ENCODE measurements at places on chromosomes 3 and 15.
A peak's percentile ranks its signal among the peaks of the same experiment; 100 is the strongest.

DNA sequence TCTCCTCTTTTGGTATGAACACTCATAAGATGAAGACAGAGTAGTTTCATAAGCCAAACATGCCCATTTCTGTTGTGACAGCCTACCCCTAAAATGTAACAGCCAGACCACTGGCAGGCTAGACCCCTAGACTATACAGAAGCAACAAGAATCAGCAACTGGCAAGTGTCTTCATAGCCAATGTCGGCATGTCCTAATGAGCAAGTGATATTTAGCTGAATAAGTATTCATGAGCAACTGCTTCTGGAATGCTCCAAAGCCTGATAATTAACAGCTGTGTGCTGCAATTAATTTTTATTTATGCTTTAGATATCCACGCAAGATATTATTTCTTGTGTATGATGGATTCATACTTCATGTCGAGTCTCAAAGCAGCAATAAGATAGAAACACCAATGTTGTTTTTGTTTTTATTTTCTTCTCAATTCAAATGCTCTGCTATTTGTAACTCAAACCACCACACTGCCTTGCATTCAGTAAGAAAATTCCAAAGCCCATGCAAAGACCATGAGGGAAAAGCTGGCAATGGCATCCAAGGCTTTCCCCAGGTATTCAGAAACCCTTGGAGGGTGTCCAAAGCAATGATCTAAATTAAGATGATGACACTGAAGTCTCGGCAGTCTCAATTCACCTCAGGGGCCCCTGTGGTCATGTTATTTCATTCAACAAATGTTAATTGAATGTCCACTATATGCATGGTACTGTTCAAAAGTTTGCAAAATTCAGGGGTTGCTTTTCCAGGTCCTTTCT lies 167.7 kb upstream of the NECTIN3 start:
- DNase-seq = no peak

- no peak for DNase-seq
Measured at GRCh38 chr3:48546203-48546829, 10.3 kb downstream of the PFKFB4 start.

DNA sequence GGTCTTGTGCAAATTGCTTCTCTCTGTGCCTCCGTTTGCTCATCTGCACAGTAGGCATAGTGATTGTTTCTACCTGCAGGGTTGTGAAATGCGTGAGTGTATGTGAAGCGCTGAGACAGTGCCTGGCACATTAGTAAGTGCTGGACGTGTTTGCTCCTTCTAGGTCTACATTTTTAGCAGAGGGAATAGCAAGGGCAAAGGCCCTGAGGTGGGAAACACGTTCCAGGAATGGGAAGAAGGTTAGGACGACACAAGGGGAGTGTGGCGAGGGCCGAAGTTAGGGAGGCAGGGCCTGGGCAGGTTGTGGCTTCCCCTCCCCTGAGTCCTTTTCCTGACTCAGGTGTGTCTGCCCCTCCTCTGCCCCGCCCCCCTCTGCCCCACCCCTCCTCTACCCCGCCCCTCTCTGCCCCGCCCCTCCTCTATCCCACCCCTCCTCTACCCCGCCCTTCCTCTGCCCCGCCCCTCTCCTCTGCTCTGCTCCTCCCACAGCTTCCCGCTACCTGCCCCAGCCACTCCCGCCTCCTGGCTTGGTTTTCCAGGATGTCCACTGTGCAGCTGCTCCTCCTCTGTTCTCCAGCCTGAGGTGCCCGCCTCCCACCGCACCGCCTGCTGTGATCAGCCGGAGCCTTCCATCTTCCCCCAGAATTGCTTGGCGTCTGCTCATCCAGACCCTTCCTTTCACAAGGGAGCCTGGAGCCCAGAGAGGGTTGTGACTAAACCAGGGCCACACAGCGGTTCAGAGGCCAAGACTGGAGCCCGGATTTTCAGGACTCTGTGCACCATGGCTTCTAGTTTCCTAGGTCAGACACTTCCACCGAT lies 31.1 kb upstream of the SMAD6 start:
- no peak for DNase-seq

- DNase-seq = no peak
Measured at GRCh38 chr3:61353382-61353781, 102.1 kb upstream of the FHIT start.

DNA sequence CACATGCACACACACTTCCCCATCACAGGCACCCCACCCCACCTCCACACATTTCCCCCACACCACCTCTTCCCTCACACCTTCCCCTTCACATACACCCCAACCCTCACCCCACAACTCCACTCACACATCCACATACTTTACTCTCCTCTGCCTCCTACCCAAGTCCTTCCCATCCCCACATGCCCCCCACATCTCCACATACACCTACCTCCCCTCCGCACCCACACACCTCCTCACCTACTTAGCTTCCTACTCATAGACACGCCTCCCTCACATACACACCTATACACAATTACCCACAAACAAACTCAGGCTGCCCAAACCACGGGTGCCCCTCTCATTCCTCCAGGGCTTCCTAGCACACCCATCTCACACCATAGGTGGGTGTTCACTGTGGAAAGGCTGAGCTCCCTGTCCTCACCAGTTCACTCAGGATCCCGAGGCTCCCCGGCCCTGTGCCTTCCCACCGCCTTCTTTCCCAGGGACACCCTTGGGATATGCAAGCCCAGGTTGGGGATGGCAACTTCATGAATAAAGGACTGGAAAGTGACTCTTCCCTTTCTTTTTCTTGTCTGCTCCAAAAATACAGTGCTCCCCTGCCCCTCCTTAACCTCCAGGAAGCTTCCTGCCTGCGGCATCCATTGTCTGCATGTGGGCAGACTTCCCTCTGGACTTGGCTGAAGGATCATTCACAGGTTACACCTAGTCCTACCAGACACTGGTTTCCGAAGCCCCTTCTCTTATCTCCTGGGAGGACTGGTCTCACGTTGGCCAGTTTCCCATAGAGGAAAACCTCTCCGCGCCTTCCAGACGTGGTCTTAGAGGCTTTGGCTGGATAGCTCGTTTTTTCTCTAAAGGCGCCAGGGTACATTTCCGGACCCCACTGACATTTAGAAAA lies 61.5 kb downstream of the SLCO2A1 start:
- no peak for DNase-seq

DNA sequence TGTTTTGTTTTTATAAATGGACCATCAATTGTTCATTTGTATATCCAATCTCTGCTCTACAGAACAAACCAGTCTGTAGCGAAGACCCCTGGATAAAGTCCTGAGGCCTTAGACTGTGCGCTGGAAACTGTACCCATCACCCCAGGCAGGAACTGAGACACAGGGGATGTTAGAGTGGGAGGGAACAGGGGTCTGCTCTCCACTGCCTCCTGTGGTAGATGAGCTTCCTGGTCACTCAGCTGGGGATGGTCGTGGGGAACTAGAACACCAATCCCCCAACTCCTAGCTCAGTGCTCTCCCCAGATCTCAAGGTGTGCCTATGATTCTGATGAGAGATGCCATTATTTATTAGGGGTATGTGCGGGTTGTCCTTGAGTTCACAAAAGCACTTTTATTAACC lies 340.2 kb upstream of the IGF1R start:
- DNase-seq = no peak

- DNase-seq = no peak
Measured at GRCh38 chr15:29687204-29687815, 135.0 kb downstream of the TJP1 start.

DNA sequence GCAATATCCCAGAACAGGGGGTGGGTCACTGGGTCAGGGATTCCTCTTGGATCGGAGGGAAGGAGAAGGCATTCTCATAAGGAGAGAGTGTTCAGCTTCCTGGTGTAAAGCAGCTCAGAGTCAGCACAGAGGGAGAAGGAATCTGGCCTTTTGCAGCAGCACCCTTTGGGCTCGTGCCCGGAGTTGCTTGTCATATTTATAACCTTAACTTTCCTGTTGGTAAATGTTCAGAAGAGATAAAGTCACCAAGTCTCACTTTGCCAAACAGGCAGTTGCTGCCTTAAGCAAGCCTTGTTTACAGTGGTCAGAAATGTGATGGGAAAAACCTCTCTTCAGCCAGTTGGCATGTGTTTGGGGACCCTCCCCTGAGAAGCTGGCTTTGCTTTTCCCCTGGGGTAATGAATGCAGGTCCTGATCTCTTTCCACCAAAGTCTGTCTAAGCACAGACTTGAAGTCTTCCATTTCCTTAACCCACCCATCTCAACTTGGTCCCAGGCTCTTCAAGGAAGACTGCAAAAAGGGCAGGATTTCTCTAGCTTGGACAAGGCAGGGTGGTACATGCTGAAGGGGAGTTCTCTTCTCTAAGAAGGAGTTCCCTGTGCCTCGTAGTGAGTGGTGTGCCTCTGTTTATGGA lies 206.9 kb upstream of the BHLHE40 start:
- no peak for DNase-seq

GRCh38 chr3:112338021-112338726 lies 5.2 kb downstream of the CD200 start:
- no peak for DNase-seq

GRCh38 chr15:72939514-72940228 lies 112.6 kb upstream of the NEO1 start:
- no peak for DNase-seq

GRCh38 chr3:70094197-70094596 lies 94.7 kb downstream of the SAMMSON start:
- no peak for DNase-seq

DNA sequence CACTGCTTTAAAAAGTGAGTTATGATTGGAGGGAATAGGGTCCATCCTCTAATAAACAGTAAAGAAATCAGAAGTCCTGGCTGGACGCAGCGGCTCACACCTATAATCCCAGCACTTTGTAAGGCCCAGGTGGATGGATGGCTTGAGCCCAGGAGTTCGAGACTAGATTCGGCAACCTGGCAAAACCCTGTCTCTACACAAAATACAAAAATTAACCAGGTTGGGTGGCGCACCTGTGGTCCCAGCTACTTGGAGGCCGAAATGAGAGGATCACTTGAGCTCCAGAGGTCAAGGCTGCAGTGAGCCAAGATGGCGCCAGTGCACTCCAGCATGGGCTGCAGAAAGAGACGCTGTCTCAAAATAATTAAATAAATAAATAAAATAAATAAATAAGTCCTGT lies 171.2 kb downstream of the POTEB3 start:
- DNase-seq = no peak

- no peak for DNase-seq
Measured at GRCh38 chr3:156681002-156681401, 6.6 kb downstream of the TIPARP start.

DNA sequence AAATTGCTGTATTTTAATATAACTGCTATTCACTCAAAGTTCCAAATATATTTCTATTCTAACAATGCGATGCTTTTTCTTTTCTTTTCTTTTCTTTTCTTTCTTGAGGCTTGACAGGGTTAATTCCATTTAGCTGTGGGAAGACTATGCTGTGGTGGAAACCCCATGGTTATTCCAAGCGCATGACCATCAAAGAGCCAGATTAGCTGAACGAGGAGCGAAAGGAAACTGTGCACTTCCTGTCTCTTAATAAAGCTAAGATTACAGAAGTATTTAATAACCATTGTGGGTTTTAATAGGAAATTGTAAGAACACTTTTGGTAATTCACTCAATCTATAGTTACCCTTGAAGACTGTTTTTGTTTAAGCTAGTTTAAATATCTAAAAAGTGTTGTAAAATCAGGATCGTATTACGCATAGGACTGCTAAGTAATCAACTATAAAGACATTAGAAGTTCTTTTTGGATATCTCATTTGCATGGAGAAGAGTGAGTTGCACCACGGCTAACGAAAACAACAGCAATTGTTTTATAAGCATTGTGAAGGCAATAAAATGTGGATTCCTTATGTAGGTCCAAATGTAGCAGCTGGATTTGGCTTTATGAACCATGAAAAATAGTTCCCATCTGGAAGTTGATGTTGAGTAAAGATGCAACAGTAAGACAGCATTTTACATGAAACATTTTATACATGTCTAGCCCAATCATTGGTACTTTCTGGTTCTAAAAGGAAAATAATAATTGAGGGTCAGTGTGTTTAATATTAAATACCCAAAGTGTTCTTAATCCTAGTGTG lies 105.4 kb downstream of the ZIC1 start:
- no peak for DNase-seq

DNA sequence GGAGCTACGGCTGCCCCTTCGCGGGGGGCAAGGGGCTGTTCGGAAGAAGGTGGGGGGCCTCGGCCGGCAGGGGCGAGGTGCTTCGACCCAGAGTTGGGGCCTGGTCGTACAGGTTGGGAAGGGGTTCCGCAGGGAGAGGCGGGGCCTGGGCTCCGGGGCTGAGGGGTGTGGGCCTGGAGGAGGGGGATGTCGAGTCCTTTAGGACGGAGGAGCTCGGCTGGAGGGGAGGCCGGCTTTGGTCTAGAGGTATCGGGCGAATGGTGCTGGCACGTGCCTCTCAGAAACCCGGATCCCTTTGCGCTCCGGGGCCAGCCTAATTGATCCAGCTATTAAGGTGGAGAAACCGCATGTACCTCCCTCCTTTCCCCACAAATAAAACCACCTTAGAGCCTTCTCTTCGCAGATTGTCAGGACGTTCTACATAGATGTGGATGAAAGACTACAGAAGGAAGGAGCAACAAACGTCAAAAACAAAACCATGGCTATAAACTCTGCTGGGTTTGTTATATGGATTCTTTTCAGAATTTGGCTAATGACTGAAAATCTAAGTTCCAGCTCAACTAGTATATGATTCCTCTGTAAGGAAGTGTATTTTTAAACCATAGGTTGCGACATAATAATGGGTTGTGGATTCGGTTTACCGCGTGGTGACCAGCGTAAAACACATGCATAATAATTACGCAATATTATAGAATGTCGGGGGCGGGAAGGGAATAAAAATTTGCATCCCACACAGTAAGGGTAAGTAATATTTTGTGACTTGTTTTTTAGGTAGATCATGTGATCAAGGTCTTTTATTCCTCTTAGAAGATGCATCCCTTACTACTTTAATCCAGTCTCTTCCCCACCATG lies 644 bp upstream of the NGLY1 start:
- peak; percentile 9 for DNase-seq

- no peak for DNase-seq
Measured at GRCh38 chr3:157099326-157100095, 60.4 kb downstream of the CCNL1 start.

GRCh38 chr3:14410106-14410502 lies 7.7 kb downstream of the SLC6A6 start:
- DNase-seq = no peak

GRCh38 chr15:90677807-90678790 lies 39.0 kb upstream of the BLM start:
- DNase-seq = no peak

DNA sequence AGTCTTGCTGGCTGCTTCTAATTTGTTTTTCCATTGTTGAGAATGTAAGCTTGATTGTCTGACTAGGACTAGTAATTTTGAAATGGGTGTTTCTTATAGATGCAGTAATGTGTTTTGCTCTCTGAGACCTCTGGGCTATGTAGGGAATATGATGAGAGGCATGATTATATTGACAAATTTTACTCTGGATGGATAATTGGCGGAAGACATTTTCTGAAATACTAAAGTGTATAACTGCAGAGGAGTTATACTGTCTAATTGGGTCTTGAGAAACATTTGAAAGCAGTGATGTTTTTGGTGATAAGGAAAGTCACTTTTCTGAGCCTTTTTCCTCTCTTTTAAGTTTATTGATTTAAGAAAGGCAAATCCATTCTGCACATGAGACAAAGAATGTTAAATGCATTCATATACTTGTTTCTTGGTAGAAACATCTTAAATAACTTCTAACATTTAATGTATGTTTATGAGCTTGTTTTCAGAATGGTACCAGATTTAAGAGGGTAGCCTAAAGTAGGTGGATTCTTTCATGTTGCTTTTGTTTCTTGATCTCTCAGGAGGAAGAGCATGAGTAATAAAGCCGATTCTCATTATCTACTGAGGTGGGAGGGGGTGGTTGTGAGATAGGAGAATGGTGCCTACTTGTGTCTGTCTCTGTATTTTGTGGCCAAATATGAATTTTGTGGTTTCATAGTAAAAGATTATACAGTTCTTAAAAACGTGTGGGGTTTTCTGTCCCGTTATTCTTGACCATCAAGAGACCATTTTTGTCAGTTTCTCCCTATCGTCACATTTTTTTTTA lies 2.0 kb downstream of the ATP2C1 start:
- no peak for DNase-seq

Measured in activated CD8-positive, alpha-beta memory T cell treated with anti-CD3 and anti-CD28 coated beads for 1 hour (primary cell).